ENCODE measurements at places on chromosomes 4 and X.

DNA sequence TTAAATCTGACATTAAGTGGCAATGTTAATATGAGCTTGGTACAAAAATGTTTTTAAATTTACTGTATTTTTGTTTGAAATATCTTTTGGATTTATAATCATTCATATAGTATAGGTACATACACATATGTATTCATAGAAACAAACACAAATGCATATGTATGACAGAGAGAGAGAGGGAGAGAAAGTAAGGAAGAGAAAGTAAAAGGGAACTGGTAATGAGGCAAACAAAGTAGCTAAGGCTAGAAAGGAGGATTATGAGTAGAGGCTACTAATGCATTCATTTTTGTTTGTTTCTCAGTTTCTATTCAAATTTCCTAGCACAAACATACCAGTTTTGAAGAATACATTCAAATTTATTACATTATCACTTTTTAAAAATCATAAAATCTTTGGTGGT, 132.4 kb downstream of the GLRA3 start:
- DNase-seq = no peak

DNA sequence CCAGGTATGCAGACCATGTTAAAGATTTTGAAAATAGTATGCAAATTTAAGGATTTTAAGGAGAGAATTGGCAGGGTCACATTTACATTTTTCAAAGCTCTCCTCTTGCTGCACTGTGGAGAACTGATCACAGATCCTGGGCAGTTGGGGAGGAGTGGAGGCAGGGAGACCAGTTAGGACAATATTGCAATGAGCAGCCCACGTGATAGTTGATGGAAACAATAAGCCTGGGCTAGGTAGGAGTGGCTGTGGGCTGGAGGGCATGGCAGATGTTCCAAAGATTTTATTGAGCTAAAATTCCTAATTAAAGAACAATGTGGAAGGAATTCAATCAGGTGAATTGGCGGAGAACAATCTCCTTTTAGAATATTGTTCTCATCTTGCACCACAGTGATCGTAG, 50.6 kb downstream of the ENPEP start:
- DNase-seq = no peak

GRCh38 chrX:37371578-37371991, 22.4 kb downstream of the PRRG1 start:
- no peak for DNase-seq

GRCh38 chr4:175637762-175638161, 174.3 kb downstream of the GPM6A start:
- no peak for DNase-seq

DNA sequence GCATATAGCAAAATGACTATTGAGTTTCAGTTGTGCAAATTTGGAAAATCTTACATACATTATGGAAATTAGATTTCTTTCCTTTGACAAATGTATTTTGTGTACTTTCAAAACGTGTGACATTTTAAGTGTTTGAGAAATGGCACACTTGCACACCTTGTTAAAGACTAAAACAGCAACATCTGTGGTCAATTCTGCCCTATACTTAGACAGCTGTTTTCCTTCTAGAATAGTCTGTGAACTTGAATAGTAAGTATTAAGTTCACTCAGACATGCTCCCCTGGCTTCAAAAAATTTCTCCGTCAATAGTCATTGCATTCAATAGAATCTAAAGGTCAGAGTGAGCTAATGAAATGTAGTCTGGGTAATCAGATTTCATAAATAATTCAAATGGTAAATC, 21.7 kb upstream of the TBC1D9 start:
- DNase-seq = no peak

DNA sequence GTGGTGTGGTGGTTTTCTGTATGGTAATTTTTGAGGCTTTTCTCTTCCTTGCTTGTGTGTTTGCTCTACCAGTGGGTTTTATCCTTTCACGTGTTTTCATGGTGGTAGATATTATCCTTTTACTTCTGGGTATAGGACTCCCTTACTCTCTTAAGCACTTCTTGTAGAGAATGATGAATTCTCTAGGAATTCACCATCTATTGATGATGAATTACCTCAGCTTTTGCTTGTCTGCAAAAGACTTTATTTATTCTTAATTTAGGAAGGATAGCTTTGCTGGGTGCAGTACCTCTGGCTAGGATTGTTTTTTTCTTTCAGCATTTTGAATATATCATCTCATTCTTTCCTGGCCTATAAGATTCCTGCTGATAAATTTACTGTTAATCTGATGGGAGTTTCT, 415.3 kb downstream of the PDGFC start:
- DNase-seq = no peak

GRCh38 chr4:118367361-118367760, 14.6 kb upstream of the PRSS12 start:
- DNase-seq = no peak

DNA sequence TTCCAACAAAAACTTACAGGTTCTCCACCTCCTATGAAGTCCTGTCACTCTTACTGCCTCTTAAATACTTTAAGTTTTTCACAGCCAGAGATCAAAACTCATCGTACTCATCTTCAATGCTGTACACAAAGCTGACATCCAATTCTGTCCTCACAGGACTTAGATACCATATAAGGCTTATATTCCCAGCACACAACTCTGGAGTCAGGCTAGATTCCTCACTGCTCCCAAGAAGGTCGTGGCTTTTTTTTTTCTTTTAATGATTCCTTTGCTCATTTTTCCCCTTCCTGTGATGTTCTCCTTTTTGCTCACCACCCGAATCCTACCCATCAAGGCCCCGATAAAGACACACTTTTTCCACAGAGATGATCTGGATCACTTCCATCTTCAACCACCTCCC, 914 bp downstream of the TRAPPC2 start:
- no peak for DNase-seq

DNA sequence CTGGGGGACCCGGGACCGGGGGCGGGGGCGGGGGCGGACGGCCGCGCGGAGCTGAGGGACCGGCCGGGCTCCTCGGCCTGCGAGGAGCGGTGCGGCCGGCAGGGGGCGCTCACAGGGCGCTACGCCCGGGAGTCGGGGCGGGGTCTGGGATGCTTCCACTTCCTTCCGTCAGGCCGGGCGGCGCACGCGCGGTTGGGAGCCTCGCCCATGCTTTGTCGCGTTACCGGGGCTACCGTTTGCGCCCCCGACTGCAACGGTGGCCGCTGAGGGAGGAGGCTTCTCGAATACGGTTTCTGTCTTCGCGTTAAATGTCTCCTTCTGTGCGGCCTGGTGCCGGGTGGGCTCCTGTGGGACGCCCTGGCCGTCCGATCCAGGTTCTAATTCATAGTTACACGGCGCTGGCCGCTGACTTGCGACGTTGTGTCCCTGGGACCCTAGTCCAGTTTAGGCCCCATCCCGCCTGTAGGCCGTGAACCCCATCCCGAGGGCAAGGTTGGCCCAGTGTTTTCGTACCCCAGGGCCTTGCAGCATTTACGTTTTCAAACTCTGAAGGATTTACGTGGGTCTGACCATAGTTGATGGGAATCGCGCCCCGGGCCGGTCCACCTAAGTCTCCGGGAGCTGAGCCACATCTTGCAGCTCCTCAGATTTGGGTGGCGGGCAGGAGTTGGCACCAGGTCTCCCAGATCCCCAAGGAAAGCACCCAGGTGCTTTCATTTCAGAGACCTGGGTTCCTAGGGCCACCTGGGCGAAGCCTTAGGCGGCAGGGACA, 549 bp downstream of the MSL3 start:
- DNase-seq = peak; percentile 90

DNA sequence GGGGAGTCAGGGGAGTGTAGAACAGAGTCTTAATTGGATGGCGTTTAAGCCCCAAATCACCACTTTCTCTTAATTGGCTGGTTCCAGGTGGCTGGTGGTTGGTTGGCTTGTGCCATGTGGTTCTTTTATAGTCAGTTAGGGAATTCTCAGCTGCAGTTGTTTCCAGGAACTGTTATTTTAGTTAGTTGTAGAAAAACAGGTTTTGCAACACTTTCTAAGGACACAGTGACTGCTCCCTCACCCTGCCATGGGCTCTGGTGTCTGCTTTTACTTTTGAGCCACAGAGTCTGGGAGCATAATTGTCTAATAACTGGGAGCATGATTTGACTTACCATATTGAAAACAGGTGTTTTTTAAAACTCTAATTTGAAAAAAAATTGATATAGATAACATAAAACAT, 75.8 kb upstream of the PCDH18 start:
- DNase-seq = no peak

- DNase-seq = no peak
Measured at GRCh38 chr4:148238811-148239493, 203.3 kb downstream of the NR3C2 start.
